RWPE1 (cell line): ENCODE measurements at places on chromosomes 2 and 18.

DNA sequence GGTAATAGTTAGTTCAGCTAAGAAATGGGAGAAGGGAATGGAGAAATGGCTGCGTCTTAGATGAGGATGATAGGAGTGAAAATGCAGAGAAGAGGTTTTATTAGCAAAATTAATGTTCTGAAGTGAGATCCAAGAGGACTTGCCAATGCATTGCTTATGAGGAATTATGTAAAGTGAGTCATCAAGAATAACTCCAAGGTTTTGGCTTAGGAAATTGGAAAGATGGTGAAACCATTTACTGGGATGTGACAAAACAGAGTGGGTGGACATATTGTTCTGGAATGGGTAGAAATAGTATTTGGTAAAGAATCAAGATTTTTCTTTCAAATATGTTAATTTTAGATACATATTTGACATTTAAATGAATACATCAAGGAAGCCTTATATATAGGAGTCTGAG lies 306.6 kb upstream of the CYRIA start:
- no peak for DNase-seq

- DNase-seq = no peak
Measured at GRCh38 chr2:11128243-11128951, 26.9 kb upstream of the SLC66A3 start.

- no peak for DNase-seq
Measured at GRCh38 chr2:100670232-100670631, 107.4 kb downstream of the PDCL3 start.

- DNase-seq = no peak
Measured at GRCh38 chr2:198322275-198322674, 517.9 kb downstream of the PLCL1 start.

GRCh38 chr2:211879323-211879722 lies 659.3 kb downstream of the ERBB4 start:
- no peak for DNase-seq

DNA sequence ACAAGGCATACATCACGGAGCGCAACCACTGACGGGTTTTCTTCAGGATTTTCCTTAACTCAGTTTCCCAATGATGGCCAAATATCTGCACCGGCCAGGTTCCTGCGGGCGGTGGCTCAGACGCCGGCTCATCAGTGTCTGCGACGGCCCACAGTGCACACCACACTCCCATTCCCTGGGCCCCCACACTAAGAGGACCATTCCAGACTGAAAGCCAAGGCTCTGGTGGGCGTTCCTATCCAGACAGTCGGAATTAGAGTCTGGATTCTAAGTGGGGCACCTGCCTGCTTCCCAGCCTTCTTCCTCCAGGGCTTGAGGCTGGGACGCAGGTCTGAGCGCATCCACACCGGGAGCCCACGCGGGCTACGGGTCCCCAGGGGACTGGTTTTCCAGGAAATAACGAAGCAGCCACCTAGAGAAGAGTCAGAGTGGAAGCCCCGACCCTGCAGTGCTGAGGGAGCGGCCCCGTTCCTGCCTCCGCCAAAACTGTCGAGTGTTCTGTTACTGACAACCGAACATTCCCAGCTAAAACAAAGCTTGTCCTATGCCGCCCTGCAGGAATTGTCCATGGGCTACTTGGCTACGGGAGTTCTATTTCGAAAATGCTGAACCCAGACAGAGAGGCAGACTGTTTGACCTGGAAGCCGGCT lies 75.3 kb downstream of the TMEM18 start:
- DNase-seq = no peak

GRCh38 chr2:215657844-215658243 lies 222.0 kb upstream of the FN1 start:
- DNase-seq = peak; percentile 25

GRCh38 chr2:1974397-1974796 lies 230.1 kb upstream of the PXDN start:
- no peak for DNase-seq

- peak; percentile 4 for DNase-seq
Measured at GRCh38 chr18:72868585-72869225, 918 bp upstream of the NETO1 start.

GRCh38 chr2:11553661-11554398 lies 20.0 kb downstream of the GREB1 start:
- no peak for DNase-seq

DNA sequence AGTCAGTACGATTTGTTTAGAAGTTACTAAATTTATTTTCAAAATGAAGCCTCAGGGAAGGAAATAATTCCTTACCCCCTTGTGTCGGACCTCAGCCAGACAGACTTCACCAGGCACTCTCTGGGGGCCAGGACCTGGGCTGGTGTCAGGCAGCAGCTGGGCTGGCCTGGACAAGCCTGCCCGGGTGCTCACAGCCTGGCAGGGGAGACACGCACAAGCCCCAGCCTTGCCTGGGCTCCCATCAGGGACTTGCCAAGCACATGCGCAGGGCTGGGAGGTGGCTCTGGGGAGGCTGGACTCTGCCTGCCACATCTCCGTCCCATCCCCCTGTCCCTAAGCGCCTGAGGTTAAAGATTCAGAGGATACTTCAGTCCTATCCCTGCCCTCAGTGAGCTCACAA lies 56.8 kb upstream of the HS6ST1 start:
- no peak for DNase-seq
